Amniotic epithelial cell (primary cell): ENCODE measurements at places on chromosomes 3 and 15.

DNA sequence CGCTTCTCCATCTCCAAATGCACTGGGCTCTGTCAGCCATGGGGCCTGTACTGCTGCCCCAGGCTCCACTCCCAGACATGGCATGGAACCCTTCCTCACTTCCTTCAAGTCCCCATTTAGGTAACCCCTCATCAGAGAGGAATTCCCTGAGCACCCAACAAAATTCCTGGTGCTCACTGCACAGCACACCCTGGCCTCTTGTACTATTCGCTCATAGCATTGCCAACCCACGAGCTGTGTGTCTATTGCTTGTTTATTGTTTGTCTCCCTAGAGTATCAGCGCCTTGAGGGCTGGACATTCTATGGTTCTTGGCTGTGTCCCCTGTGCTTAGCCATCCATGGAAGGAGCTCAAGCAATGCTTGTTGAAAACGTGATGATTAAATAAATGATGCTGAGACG, 46.1 kb upstream of the SLCO2A1 start:
- DNase-seq: no peak

DNA sequence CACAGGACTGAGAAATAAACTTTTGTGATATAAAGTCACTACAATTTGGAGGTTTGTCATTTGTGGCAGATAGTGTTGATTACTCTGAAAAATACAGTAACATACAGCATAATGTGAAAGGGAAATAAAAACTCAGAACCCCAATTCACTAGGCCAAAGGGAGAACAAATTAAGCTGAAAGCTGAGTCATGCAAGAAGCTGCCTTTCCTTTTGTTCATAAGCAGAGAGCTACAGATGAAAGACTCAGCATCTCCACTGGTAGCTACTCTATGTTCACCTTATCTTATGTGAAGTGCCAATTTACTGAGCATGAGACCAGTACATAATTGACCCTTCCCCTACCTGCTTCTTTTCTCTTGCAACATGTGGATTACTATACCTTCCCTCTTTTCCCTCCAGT, 19.3 kb upstream of the SLTM start:
- peak; percentile 18 for DNase-seq

DNA sequence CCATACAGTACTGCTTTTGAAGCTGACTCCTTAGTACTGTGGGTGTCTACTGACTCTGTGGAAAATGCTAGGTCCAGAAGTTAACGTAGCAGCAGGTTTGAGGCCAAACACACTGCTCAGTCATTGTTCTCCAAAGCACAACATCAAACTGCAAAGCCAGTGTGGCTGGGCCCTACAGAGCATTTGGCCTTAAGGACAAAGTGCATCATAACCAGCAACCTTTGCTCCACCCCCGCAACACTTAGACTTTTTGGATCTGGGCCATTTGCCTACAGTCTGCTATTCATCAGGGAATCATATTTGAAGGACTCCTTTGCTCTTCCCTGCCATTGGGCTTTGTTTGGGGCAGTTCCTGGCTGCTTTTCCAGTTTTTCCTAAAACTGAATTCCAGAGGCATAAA, 43.1 kb upstream of the ARL6 start:
- DNase-seq: no peak

DNA sequence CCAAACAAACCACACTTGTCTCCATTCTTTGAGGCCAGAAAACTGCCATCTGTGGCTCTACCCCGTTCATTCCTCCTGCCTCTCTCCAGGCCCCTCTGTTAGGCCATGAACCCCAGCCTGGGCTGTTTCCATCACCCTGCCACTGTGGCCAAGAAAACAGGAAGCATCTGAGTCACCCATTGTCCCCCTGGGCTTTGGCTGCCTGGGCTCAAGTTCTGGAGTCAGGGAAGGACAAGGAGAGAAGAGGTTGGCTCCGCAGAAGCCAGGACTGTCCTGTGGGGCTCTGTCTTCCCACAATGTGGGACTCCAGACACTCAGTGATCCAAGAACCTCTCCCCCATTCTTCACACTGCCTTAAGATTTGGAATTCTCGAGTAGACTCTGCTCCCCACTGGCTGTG, 14.8 kb upstream of the LCTL start:
- DNase-seq: no peak

DNA sequence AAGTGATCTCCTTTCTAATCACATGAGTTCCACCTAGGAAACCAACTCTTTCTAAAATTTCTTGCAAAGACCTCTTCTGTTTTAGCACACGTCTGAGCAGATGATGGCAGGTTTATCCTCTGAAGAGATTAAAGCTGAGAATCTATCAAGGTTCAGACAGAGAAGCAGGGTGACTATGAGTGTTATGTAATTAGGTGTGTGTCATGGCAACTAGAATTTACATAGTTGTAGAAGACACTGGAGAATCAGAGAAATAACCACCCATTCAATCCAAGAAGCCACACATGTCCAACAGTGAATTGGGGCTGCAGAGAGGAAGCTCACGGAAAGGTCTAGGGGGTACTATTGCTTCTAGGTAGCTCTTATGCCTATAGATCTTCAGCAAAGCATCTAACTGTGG, 600.5 kb downstream of the PYDC2 start:
- DNase-seq: no peak

- DNase-seq: peak; percentile 55
Measured at GRCh38 chr3:183481582-183481981, 53.2 kb upstream of the MCF2L2 start.

GRCh38 chr3:113660458-113660857, 36.0 kb downstream of the USF3 start:
- no peak for DNase-seq

- no peak for DNase-seq
Measured at GRCh38 chr3:135967867-135968266, 2.3 kb downstream of the PPP2R3A start.

- no peak for DNase-seq
Measured at GRCh38 chr3:126153695-126154360, 26.6 kb downstream of the ALDH1L1 start.

DNA sequence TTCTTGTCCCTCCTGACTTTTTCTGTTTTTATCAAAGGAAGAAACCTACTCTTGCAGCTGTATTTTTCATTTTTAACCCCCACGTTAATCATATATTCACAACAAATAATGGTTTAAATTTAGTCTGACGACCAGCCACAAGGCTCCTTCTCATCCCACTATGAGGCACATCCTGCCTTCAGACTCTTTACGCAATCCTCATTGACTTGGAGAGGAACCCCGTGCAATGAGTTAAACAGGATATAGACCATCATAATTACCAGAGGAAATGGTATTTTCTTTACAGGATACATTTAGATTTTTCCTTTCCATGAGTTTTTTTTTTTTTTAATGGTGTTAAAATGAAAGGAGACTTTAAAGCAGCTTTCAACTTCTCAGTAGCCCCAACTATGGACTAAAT, 68.5 kb downstream of the WWTR1 start:
- DNase-seq: peak; percentile 78

GRCh38 chr3:115814778-115815380, 191.6 kb downstream of the GAP43 start:
- peak; percentile 61 for DNase-seq

- DNase-seq: peak; percentile 14
Measured at GRCh38 chr3:87175732-87176131, 51.4 kb upstream of the CHMP2B start.

DNA sequence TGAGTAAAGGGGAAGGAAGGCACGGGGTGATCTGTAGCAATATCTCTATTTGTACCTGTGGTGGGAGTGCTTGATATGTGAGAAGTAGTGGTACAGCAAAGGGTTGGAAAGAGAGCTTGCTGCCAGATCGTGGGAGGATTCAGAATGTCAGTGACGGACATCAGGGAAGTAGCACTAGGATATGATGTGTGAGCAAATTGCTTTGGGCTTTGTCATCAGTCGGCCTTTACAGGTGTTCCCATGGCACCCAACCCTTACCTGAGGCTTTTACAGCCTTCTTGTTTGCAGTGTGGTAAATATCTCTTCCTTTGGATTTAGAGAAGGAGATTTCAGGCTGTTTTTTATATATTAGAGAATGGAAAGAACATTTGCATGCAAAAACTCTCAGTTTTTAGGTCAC, 29.8 kb downstream of the IL1RAP start:
- DNase-seq: no peak

- no peak for DNase-seq
Measured at GRCh38 chr3:81769299-81769698, 7.9 kb upstream of the GBE1 start.

DNA sequence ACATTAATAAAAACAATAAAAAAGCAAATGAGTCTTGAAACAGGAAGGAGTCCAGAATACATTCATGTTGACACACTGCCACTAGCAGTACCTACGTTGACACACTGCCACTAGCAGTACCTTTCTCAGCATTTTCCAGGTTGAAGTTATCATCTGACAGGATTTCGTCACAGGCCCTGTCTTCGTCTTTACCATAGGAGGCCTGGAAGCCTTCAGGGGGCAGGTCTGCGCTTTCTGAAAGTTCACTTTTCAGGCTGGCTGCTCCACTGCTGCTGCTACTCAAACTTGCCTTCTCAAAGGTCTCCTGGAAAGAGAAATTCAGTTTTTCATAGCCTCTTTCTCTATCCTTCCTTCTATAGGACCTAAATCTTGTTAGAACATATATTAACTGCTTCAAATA, 194.7 kb downstream of the NEK10 start:
- no peak for DNase-seq

GRCh38 chr3:78337801-78338211, 1297.9 kb downstream of the ROBO2 start:
- no peak for DNase-seq

GRCh38 chr3:150495563-150496168, 50.6 kb downstream of the SERP1 start:
- peak; percentile 45 for DNase-seq

DNA sequence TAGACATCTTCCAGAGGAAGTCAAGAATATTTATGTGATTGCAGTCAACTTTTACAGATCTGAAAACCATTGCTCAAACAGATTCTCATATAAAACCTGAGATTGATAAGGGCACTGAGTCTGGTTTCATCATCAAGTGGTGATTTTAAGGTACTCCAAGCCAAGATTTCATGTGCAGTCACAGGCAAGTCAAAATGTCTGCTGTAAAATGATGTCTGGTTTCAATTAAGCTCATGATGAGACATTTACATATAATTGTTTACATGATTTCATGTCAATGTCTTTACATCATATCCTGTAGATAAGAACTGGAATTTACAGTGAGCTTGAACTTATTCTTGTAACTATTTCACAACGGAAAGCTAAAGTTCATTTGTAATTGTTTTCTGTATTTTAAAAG, 1215.5 kb downstream of the ROBO2 start:
- DNase-seq: peak; percentile 88

DNA sequence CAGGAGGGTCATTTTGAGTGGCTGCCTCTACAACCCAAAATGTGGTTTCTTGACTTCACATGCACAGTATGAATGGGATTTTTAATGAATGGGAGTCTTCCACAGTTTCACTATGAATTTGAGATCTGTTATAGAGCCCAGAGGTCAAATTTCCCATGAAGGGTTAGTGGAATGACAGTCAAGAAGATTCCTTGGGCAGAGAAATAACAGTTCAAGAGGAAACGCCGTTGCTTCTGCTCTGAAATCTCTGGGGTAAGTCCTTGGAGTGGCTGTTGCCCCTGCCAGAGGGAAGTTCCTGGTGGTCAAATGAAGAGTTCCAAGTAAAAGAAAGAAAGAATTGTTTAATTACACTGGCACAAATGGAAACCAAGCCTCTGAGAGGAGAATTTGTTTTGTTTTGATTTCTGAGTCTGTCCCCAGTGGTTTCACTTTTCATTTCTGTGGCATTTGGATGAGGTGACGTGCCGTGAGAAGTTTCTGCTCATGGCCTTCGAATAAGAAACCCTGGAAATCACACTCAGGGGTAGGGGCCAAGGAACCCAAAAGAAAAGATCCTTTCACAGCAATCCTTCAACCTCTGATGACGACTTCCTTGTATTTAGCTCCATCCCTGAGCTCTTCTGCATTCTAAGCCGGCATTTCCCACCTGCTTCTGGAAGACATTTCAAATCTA, 77.5 kb upstream of the IL12A start:
- no peak for DNase-seq

DNA sequence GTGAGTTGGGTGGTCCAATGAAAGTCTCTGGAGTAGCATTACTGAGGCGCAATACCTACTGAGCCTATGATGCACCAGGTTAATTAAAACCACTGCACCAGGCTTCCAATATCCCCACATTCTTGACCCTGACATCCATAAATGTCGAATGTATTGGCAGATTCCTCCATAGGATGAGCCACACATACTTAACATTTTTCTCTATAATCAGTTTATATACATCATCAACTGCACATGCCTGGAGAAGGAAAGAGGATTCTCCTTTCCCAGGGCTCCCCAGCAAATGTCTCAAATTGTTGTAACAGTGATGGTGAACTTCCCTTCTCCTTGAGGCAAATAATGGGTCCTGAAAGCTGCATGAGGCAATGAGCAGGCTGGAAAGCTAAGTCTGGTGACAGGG, 82.3 kb upstream of the LPP start:
- DNase-seq: no peak

GRCh38 chr15:101521591-101521990, 32.1 kb upstream of the PCSK6 start:
- no peak for DNase-seq

- no peak for DNase-seq
Measured at GRCh38 chr3:150636258-150636657, 33.1 kb downstream of the SELENOT start.

DNA sequence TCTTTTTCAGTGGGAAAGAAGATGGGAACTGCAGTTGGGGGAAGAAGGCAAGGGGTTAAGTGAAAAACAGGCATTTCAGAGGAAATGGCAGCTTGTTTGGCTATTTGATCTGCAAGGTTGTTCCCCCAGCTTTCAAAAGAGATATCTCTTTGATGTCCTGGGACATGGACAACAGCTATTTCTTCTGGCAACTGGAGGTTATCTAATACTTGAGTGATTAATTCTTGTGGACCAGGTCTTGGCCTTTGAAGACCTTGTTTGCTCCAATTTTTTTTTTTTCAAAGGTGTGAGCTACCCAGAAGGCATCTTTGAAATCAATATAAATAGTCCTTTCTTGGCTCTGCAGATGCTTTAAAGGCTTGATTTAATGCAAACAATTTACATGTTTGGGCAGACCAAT, 51.5 kb downstream of the KATNBL1 start:
- DNase-seq: no peak

DNA sequence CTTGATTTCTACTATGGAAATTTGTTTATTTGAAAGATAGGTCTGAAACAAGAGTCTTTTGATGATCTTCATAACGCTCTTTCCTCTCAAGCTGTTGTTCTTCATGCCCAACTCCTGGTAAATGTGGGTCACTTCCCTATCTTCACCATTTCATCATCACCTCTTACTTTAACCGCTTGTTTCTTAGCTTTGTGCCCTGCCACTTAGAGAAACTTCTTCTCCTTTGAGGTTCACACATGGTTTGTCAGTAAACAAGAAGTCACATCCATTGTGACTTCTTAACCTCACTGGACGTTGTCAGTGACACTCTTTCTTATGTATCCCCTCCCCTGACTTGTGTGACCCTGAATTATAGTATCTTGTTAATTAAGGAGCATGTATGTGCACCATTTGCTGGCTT, 16.9 kb upstream of the P2RY13 start:
- no peak for DNase-seq

DNA sequence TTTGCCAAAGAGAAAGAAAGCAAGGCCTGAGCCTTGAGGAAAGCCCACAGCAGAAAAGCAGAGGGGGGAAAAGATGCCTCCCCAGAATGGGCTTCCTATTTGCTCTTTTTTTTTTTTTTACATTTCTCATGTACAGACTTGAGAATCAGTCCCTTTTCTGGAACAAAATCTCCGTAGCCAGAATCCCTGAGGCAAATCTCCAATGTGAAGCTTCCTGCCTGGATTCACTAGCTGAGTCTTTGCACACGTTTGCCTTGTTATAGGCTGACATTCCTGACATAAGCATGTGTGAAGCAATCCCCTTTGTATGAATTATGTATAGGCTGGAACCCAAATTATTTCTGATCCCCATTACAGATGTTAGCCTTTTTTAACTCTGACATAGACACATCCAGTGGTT, 52.2 kb upstream of the ACTL6A start:
- DNase-seq: no peak

GRCh38 chr15:74316141-74316540, 51.3 kb downstream of the CYP11A1 start:
- DNase-seq: no peak
